Hematopoietic multipotent progenitor cell (in vitro differentiated cells): ENCODE measurements at places on chromosomes 4 and X.

DNA sequence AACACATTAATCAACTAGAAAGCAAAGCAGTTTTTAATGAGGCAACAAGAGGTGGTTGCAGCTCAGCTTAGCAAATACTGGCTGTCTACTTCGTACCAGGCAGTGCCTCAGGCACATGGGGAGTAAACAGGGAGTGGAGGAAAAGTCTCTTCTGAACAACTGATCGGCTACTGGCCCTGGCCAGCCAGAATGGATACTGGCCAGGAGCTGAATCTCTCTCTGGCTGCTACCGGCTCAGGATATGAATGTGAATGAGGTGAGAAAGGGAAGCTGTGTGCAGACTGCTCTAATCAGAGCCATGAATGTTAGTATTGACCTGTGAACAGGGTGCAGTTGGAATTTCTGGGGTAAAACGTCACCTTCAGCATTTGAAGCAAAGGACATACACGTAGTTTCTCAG lies 77.3 kb downstream of the STK32B start:
- DNase-seq: no peak

DNA sequence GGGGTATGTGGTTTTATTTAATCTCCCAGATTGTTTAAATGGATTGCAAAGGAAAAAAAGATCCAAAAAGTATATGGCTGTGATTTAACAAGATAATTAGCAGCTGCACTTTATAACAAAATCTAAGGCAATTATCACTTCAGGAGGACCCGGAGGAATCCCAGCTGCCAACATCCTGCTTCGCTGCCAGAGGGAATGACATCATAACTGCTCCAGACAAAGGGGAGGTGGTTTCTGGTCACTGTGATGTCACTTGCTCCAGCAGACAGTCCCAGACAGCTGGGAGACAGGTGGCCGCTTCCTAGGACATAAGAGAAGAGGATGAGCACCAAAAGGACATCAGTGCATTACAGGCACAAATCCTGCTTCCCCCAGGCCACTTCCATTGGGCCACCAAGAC lies 371.0 kb downstream of the BCOR start:
- no peak for DNase-seq

DNA sequence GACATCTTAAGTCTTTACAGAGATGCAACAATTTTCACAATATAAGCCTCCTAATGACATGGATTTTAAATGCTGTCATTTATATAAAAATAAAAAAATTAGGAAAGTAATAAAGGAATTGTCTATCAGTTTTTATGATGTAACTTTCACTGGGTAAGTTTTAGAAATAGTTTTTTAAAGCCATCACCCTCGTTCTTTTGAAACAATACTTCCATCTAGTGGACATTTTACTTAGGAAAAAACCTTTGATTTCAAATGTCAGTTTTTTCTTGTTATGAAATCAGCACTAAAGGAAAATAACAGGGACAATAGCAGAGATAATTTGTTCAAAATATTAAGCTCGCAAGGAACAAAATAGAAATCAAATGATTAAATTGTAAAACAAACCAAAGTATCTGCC lies 24.3 kb upstream of the NDNF start:
- no peak for DNase-seq

GRCh38 chrX:153780678-153781427 lies at the start of gene SRPK3:
TSS of gene SRPK3 (plus strand) at chrX:153781041. CDS start at chrX:153781087, 46 bp downstream.
- no peak for DNase-seq

- DNase-seq: no peak
Observed at GRCh38 chr4:107950746-107951540, 19.6 kb downstream of the CYP2U1 start.

GRCh38 chr4:25560605-25561004 lies 95.0 kb upstream of the SLC34A2 start:
- no peak for DNase-seq

DNA sequence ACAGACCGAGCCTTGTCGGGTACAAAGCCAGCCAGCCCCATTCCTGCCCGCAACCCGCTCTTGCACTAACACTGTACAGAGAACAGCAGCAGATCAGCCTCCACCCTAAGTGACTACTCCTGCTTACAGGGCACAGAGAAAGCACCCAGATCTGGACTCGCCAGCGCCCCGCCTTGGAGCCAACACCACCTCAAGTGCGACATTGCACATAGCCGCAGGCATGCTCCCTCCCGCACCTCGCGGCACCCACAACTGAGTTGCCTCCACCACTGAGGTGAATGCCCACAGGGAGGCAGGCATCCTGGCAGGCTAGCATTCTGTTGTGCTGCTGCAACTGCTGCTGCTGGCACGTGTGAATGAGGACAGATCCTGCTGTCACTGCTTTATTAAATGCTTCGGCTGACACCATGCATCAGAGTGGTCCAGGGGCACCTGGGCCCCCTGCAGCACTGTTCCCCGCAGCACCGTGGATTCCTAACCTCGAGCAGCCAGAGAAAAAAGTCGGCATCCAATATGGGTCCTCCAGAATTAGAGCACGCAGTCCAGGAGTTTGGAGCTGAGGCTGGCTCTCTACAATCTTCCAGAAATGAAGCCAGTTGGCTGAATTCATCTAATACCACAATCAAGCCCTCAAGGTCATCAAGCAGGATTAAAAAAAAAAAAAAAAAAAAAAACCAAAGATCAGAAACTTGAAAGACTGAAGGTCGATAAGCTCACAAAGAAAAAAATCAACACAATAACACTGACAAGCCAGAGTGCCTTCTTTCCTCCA lies 352.9 kb downstream of the GASK1B start:
- no peak for DNase-seq

GRCh38 chr4:13349096-13349495 lies 135.0 kb downstream of the RAB28 start:
- DNase-seq: no peak

- DNase-seq: peak; percentile 15
Observed at GRCh38 chrX:15334561-15334960, 762 bp downstream of the PIGA start.

- no peak for DNase-seq
Observed at GRCh38 chr4:110164251-110164650, 34.2 kb downstream of the ELOVL6 start.

DNA sequence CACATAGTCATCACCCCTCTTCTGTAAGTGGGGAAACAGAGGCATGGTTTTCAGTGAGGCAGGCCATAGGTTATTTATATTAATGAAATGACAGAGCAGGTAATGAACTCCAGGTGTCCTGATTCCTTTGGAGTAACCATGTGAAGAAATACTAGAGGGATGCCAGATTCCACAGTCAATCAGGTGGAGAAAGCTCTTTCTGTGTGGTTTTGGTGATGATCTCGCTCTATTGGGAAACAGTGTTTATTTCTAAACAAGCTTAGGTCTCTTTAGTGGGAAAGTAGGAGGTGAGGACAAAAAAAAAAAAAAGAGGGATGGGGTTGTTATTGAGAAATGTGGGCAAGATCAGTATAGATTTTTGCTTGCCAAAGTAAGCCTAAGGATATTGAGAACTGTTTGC lies 12.2 kb downstream of the DOCK11 start:
- no peak for DNase-seq

- no peak for DNase-seq
Observed at GRCh38 chr4:30495651-30496310, 224.4 kb upstream of the PCDH7 start.

DNA sequence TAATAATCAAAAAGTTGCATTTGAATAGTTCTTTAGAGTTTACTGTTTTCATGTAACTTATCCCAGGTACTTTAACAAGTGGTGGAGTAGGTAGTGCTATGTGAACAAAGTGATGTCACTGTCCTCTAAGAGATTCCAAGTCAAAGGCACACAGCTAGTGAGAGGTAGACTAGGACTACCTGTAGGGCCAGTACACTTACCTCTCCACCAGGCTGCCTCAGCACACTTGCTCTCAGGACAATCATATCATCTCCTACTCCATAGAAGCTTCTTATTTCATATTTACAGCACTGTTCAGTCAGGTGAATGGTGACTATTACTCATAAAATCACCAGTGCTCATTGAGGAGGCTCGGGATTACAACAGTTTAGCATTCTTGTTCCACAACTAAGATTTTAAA lies 173.0 kb upstream of the EMCN start:
- no peak for DNase-seq

GRCh38 chrX:153662266-153662665 lies 11.3 kb downstream of the PNCK start:
- peak; percentile 30 for DNase-seq

GRCh38 chrX:56764975-56765791 lies 36.1 kb downstream of the NBDY start:
- DNase-seq: no peak

DNA sequence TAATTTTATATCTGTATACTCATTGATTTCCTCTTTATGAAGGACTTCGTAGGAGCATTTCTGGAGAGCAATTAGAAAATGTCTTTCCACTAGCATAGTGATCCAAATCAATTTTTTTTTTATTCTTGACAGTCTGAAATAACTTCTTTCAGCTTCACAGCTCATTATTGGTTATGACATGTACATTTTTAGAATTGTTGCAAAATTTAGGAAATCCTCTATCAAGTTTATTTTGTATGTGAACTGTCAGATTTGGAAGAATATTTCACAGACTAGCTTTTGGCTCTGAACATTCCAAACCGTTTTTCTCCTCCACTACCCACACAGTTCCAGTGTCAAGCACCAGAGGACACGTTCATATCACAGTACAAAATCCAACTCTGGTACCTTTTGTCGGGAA lies 249.6 kb upstream of the ATOH1 start:
- no peak for DNase-seq

GRCh38 chr4:126738926-126739325 lies 893.8 kb upstream of the INTU start:
- DNase-seq: no peak

DNA sequence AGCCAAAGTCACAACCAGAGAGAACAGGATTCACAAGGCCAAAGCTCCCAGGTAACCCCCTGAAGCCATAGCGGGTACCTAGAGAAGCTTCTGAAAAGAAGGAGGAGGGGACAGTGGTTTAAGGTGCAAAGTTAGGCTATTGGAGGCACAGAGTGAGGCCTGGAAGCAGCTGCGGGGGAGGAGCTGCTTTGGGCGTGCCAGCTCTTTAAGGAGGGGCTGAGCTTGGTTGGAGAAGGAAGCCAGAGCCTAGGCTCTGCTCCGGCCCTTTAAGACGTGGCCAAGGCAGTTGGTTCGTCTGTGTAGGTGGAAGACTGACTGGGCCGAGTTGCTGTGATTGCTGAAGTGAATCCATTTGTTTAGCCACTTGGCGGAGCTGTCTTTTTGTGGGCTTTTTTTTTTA lies 1.5 kb downstream of the KLF8 start:
- no peak for DNase-seq

DNA sequence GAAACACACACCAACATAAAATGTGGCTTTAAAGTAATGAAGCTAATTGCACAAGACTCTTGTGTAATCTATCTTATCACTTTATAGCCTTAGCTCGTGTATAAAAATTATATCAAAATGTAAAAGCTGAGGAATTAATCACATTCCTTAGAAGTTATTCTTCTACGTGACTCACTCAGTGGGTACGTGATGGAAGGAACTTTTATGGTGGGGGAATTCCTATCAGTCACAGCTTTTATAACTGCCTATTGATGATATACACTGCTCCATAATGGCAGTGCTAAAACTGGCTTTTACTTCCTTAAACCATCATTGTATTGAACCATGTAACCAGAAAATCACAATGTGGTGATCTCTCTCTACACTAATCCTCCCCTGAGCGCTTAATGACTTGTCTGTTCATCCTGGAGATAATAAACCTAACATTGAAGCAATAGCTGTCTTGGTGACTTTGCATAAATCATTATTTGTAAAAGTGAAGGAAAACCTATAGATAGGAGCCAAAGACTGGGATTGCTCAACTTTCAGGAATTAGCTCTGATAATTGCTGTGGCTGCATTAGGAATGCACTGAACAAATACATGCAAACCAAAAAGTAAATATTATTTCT lies 276.7 kb downstream of the GBA3 start:
- DNase-seq: no peak

DNA sequence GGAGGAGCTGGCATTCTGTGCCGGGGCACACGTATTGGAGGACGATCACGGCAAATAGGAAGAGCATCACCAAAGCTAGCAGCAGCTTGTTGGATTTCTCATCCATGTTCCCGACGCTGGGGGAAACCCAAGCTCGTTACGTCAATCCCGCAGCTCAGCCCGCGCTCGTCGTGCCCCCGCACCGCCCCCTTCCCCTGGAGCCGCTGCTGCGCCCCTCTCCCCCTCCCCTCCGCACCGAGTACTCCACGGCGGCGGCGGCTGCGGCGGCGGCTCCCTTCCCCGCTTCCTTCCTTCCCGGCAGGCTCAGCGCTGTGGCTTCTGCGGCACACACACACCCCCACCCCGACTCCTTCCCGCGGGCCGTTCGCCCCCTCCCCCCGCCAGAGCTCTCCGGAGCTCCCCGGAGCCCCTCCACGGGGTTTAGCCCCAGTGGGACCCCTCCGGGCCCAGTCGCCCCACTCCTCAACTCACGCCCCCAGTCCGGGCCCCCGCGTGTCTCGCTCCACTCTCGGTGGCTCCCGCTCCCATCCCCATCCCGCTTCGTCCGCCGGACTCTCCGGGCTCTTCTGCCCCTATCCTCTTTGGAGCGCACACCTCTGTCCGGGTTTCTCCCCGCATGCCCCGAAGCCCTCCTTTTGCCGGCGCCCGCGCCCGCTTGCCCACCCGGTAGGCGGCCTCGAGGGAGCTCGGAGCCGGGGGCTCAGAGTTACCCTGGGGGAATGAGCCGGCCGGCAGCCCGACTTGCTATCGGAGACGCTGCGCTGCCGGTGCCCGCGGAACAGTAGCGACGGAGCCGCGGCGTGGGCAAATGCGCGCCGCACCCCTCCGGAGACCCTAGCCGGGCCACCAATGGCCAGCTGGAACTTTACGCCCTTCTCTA lies 978 bp downstream of the HS6ST2 start:
- peak; percentile 53 for DNase-seq

GRCh38 chr4:138177278-138177968 lies 64.7 kb downstream of the SLC7A11 start:
- no peak for DNase-seq

- DNase-seq: no peak
Observed at GRCh38 chr4:153014460-153014859, 78.3 kb downstream of the FHDC1 start.

- DNase-seq: no peak
Observed at GRCh38 chr4:84070289-84070688, 428.8 kb downstream of the NKX6-1 start.

- DNase-seq: no peak
Observed at GRCh38 chr4:188423039-188423438, 283.8 kb downstream of the TRIML1 start.

DNA sequence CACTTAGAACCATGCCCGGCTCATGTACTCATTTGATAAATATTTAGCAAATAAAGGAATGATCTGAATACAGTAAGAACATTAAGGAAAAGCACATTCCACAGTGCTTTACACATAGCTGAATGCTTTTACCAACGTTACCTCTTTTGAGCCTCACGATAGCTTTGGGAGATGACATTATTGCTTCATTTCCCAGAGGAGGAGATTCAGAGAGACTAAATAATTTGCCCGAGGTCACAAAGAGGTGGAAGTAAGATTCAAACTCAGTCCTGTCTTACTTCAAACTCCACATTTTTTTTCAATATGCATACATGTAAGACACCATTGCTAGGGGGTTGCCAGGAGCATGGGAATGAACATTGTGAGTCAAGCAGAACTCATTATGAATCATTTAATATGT lies 538.5 kb downstream of the BCOR start:
- DNase-seq: no peak

GRCh38 chr4:49036528-49036927 lies 50.5 kb downstream of the CWH43 start:
- DNase-seq: no peak
